Testis (tissue), 5 donors: ENCODE measurements at places on chromosomes 2 and 18. TPM values are rescaled to one million over a fixed set of nuclear protein-coding genes. Genes with fewer than 3 reads are reported as not detected.

- no peak overlapping the region for H3K4me3 ChIP-seq
- no peak overlapping the region for H3K27ac ChIP-seq
- H3K27me3 ChIP-seq: no peaks in the 10 kb centered on the region
- no peaks in the 10 kb centered on the region for H3K36me3 ChIP-seq
- DNase-seq: no peak
These were observed 31.0 kb downstream of the TCF7L1 start for GRCh38 chr2:85164145-85164569.

DNA sequence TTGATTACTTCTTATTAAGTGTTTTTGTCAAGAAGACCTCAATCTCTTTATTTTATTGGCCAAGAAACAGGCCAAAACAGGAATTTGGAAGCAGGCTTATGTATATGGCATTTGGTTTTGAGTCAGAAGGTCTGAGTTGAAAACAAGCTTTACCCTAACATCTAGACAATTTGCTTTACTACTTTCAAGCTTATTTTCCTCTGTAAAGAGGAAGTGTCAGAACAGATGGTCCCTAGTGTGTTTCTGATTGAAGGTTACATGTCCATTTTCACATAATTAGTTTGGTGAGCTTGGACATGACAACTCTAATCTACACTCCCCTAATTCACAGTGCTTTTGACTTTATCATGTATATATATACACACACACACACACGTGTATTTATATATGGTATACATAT, 19.8 kb upstream of the MAP4K4 start:
- no peaks in the 10 kb centered on the region for H3K4me1 ChIP-seq
- no peak for DNase-seq
- no peaks in the 10 kb centered on the region for H3K36me3 ChIP-seq
- no peak overlapping the region for H3K27ac ChIP-seq
- H3K4me3 ChIP-seq: no peak overlapping the region
- no peaks in the 10 kb centered on the region for H3K27me3 ChIP-seq

DNA sequence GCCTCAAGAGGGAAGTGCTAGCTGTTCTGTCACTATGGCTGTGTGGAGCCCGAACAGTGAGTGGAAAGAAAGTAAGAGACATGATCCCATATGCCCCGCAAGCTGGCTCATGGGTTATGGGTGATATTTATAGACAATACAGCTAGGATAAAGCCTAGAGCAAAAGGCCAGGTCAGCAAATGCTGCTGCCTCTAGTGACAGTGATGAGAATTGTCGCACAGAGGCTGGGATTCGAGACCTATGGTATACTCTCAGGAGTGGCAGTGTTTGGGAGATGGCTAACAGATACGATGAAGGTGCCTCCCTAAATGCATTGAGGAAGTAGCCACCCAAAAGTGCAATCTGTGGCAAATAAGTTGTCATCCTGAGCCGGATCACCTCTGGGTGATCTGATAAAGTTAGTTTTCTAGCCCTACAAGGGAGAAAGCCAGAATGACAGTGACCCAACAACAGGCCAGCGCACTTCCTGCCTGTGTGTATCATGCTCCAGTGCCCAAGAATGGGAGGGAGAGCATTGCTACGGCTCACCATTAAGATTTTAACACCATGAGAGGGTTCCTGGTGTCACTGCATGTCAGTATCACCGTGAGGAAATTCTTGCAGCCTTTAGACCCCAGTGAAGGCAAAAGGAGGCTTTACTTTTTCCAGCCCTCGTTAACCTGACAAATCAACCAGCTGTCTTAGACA, 92.2 kb upstream of the TGFA start:
- no peak for DNase-seq
- no peaks in the 10 kb centered on the region for H3K4me1 ChIP-seq
- no peaks in the 10 kb centered on the region for H3K36me3 ChIP-seq
- no peak overlapping the region for H3K27ac ChIP-seq
- no peak overlapping the region for H3K4me3 ChIP-seq

GRCh38 chr2:232367591-232368233, 10.8 kb upstream of the ALPP start:
- H3K4me3 ChIP-seq: no peak overlapping the region
- no peak overlapping the region for H3K27ac ChIP-seq
- peaks cover 7% of the 10 kb centered on the region for H3K4me1 ChIP-seq

- H3K4me1 ChIP-seq: no peaks in the 10 kb centered on the region
- no peak for DNase-seq
- no peak overlapping the region for H3K27ac ChIP-seq
- no peak overlapping the region for H3K4me3 ChIP-seq
These were observed 18.2 kb upstream of the SEH1L start for GRCh38 chr18:12929477-12930083.

- H3K27ac ChIP-seq: no peak overlapping the region
- H3K27me3 ChIP-seq: no peaks in the 10 kb centered on the region
- no peaks in the 10 kb centered on the region for H3K4me1 ChIP-seq
- no peaks in the 10 kb centered on the region for H3K36me3 ChIP-seq
These were observed 19.6 kb downstream of the AQP12A start for GRCh38 chr2:240711296-240711695.

DNA sequence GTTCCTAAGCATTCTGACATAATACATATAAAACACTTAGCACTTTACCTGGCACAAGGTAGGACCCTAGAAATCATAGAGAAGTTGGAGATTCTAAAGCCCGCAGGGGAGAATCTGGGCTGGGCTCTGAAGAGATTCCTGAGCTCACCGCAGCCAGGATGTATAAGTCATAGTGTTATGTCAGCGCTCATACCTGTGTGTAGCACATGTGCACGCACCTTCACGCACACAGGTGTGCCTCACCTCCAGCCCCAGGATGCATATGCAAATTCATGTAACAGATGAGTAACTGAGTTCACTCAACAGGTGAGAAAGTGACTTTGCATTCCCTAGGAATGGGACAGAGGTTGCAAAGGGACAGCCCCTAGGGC, 7.9 kb upstream of the SDC1 start:
- no peaks in the 10 kb centered on the region for H3K36me3 ChIP-seq
- no peaks in the 10 kb centered on the region for H3K4me1 ChIP-seq
- no peaks in the 10 kb centered on the region for H3K27me3 ChIP-seq
- no peak overlapping the region for H3K27ac ChIP-seq

SATB2 gene
- total RNA-seq: 15.1 TPM

- H3K27me3 ChIP-seq: no peaks in the 10 kb centered on the region
- no peak overlapping the region for H3K4me3 ChIP-seq
- H3K4me1 ChIP-seq: no peaks in the 10 kb centered on the region
- DNase-seq: no peak
These were observed 146.1 kb downstream of the ERBB4 start for GRCh38 chr2:212392544-212392943.

DNA sequence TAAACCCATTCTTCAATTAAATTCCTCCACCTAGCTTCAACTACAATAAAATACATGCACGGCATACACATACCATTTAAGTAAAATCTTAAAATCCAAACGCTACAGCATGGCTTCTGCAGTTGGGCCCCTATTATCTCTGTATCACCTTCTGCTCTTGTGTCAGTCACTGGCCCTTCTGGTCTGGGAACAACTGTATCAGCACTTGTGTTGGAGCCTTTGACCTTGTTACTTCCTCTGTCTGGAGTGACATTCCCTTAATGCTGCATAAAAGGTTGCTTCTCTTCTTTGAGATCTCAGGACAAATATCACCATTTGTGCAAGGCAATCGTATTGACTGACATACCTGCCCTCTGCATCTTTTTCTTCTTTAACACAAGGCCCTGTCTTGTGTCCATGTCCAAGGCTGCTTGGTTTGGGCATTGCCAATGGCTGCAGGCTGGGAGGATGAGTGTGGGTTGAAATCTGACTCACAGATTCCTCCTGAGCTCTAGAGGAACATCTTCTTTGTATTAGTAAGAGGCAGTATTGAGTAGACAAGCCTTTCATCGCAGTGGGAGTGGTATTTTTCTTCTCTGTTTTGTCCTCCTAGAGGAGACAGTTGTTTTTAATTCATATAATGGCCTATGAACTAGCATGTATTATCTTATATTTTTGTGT, 267.8 kb upstream of the TRIB2 start:
- no peaks in the 10 kb centered on the region for H3K36me3 ChIP-seq
- H3K4me3 ChIP-seq: no peak overlapping the region
- H3K27me3 ChIP-seq: no peaks in the 10 kb centered on the region
- no peak for DNase-seq
- H3K27ac ChIP-seq: no peak overlapping the region

DNA sequence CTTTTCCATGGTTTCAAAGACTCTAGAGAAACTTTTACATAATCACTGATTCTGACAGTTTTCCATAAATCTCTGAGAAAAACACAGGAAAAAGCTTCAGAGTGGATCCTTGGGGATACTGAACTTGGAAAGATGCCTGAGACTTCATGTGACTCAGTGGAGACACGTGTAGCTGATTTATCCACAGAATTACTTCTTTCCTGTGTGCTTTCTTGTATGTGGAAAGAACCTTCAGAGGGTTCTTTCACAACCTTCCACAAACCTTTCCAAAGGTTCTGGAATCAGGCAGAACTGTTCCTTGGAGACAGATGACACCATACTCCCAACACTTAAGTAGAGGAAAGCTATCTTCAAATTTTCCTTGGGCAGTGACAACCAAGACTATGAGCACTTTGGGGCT, 207.2 kb downstream of the RND3 start:
- H3K4me1 ChIP-seq: no peaks in the 10 kb centered on the region
- no peak overlapping the region for H3K27ac ChIP-seq
- H3K27me3 ChIP-seq: no peaks in the 10 kb centered on the region
- H3K36me3 ChIP-seq: no peaks in the 10 kb centered on the region
- peak; percentile 34 for DNase-seq
- H3K4me3 ChIP-seq: no peak overlapping the region

GRCh38 chr2:29322011-29322410, 206.8 kb downstream of the CLIP4 start:
- H3K27me3 ChIP-seq: no peaks in the 10 kb centered on the region
- no peak overlapping the region for H3K27ac ChIP-seq
- no peak overlapping the region for H3K4me3 ChIP-seq
- H3K36me3 ChIP-seq: no peaks in the 10 kb centered on the region
- DNase-seq: no peak
- H3K4me1 ChIP-seq: no peaks in the 10 kb centered on the region

DNA sequence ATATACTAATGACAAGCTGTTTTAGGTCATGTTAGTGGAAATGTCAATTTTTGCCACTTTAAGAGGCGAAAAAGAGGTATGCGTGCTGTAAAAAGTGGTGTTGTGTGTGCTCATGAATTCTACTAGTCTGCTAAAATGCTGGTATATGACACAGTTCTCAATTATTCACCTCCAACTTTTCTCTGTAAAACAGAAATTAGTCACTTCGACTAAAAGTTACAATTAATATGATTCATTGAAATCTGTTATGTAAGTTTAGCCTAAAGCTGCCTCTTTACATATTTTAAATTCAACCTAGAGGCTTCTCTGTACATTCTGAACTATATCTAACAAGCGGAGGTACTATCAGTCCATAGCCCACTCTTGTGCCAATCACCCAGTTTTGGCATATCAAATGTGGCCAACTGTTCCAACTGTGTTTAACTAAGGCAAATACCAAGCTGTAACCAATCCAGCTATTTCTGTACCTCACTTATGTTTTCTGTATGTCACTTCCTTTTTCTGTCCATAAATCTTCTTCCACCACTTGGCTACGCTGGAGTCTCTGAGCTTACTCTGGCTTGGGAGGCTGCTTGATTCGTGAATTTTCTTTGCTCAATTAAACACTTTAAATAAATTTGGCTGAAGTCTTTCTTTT, 20.8 kb downstream of the BAZ2B start:
- no peaks in the 10 kb centered on the region for H3K27me3 ChIP-seq
- H3K4me3 ChIP-seq: no peak overlapping the region
- H3K27ac ChIP-seq: no peak overlapping the region
- H3K36me3 ChIP-seq: no peaks in the 10 kb centered on the region
- no peak for DNase-seq

DNA sequence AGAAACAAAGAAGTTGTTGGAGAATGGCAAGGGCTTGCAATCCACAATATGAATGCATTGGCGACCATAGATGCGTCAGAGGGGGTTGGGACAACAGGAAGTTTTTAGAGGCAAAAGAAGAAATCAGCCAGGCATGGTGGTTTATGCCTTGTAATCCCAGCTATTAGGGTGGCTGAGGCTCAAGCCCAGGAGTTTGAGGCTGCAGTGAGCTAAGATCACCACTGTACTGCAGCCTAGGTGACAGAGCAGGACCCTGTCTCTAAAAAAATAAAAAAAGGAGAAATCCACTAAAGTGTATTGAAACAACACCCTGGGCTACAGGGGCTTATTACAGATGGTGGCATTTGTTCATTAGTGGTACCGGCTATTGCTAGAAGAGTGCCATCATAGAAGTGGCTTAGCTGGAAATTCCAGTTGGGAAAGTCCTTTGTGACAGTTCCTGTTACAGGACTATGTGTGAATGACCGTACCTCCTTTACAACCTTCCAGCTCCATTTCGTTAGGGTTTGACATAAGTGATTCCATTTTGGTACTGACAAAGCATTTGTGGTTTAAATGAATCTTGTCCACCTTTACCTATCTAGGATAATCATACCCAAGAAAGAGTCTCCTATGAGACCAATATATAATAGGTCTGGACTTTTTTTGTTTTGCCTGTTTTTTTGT, 10.7 kb upstream of the WDSUB1 start:
- H3K4me3 ChIP-seq: no peak overlapping the region
- no peaks in the 10 kb centered on the region for H3K27me3 ChIP-seq
- no peak overlapping the region for H3K27ac ChIP-seq
- DNase-seq: no peak
- H3K36me3 ChIP-seq: no peaks in the 10 kb centered on the region

GRCh38 chr2:189762551-189763298, at the start of gene OSGEPL1:
OSGEPL1 (minus strand) TSS chr2:189762792; CDS start chr2:189761640, 1,152 bp downstream.
- peak; percentile 99 for DNase-seq
- no peaks in the 10 kb centered on the region for H3K36me3 ChIP-seq
- peak within 1 kb of the TSS; percentile 73 for H3K4me3 ChIP-seq
- no peaks in the 10 kb centered on the region for H3K4me1 ChIP-seq
- H3K27ac ChIP-seq: peak within 1 kb of the TSS; percentile 91
- no peaks in the 10 kb centered on the region for H3K27me3 ChIP-seq

GPBAR1 gene
- 1.5 TPM for total RNA-seq

DNA sequence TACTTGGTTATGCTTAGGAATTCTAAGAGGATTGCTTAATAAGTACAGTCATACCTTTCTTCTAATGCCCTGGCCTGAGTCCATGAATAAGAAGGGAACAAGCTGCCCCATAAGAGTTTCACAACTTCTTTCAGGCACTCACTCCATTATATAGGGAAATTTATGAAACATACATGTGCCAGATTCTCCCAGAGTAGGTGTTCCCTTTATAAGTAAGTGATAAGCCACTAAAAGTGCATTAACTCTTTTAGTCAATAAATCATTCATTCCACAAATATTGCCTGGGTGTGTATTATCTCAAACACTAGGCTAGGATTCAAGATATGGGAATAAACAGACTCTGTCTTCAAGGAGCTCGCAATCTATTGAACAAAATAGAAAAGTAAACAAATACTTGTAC, 84.5 kb upstream of the RBBP8 start:
- no peaks in the 10 kb centered on the region for H3K36me3 ChIP-seq
- no peaks in the 10 kb centered on the region for H3K27me3 ChIP-seq
- no peak overlapping the region for H3K4me3 ChIP-seq
- H3K4me1 ChIP-seq: no peaks in the 10 kb centered on the region
- no peak overlapping the region for H3K27ac ChIP-seq
- DNase-seq: no peak

DNA sequence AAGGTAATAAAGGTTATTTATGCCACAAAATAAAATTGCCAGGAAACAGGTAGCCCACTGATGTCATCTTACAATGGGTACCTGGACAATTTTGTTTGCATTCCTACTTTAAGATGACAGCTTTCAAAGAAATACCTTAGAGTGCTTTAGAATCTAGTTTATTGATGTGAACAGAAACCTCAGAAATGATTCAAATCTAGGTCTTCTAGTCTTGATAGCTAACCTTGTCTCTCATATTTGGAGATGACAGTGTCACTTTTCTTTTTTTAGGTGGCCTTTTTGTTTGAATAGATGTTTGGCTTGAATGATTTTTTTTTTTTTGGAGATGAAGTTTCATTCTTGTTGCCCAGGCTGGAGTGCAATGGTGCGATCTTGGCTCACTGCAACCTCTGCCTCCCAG, 69.1 kb downstream of the PIK3C3 start:
- H3K4me1 ChIP-seq: no peaks in the 10 kb centered on the region
- H3K27me3 ChIP-seq: no peaks in the 10 kb centered on the region
- H3K27ac ChIP-seq: no peak overlapping the region
- DNase-seq: no peak
- no peak overlapping the region for H3K4me3 ChIP-seq
